Endothelial cell (in vitro differentiated cells): ENCODE measurements at places on chromosomes 5 and 9.
A peak's percentile ranks its signal among the peaks of the same experiment; 100 is the strongest.

DNA sequence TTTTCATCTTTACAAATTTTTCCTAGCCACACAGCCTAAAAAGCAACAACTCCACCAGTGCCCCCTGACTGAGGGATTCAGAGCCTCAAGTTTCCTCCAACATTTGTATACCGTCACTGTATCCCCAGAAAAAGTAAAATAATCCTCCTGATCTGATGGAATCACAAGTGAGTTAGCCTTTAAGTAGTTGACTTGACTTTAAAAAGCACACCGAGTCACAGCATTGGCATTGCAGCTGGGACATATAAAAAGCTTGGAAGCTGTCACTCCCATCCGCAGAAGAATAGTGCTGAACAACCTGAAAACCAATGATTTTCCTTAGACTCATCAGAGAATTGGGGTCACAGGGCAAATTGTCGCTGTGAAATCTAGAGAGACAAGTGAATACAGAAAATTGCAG is 41.6 kb upstream of the FBN2 start:
- H3K27ac ChIP-seq, result no peak overlapping the region
- no peaks in the 10 kb centered on the region for H3K36me3 ChIP-seq
- no peak overlapping the region for H3K4me3 ChIP-seq
- no peaks in the 10 kb centered on the region for H3K27me3 ChIP-seq

DNA sequence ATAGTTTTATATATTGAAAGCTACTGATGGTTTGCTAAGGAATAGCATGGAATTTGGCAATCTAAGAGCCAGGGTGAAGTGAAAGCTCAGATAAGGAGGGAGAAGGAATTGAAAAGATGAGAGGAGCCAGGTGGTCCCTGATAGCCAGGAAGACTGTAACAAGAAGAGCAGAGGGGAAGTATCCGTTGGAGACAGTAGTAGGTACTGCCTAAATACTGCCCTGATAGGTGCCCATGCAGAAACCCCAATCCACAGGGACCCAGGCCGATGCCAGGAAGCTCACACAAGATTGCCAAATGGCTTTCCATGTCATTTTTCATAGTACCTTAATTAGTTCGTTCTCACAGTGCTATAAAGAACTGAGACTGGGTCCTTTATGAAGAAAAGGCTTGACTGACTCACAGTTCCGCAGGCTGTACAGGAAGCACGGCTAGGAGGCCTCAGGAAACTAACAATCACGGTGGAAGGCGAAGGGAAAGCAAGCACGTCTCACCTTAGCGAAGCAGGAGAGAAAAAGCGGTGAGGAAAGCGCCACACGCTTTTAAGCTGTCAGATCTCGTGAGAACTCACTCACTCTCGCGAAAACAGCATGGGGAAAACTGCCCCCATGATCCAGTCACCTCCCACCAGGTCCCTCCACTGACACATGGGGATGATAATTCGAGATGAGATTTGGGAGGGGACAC is 13.0 kb downstream of the ACTL7B start:
- no peak overlapping the region for H3K4me3 ChIP-seq
- peak; percentile 17 for DNase-seq
- H3K36me3 ChIP-seq, result no peaks in the 10 kb centered on the region

DNA sequence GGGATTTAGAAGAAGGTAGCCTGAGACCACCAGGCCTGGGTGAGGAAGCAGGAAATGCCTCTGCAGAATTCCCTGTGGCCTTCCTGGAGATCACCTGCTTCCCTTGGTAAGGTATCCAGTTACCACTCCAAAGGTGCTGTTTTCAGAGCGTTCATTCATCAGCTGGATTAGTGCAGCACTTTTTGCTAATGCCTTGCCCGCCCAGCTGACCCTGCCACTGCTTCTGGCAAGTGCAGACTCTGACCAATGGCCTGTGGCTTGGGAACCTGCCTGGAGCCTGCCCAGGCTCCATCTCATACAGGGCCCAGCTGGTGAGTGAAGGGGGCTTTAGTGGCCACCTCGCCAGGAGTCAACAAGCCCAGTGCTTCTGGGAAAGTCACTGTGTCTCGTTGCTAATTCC is 48.6 kb downstream of the FOXI1 start:
- H3K36me3 ChIP-seq, result no peaks in the 10 kb centered on the region
- H3K4me3 ChIP-seq, result no peak overlapping the region
- no peaks in the 10 kb centered on the region for H3K27me3 ChIP-seq
- H3K27ac ChIP-seq, result no peak overlapping the region
- no peak for DNase-seq

- H3K36me3 ChIP-seq, result peaks cover 48% of the 10 kb centered on the region
- peaks cover 2% of the 10 kb centered on the region for H3K27me3 ChIP-seq
- no peak overlapping the region for H3K27ac ChIP-seq
- DNase-seq, result no peak
- no peak overlapping the region for H3K4me3 ChIP-seq
These were observed 53.0 kb downstream of the TEK start for GRCh38 chr9:27162045-27162444.

- no peak overlapping the region for H3K27ac ChIP-seq
- peak; percentile 39 for DNase-seq
- H3K36me3 ChIP-seq, result no peaks in the 10 kb centered on the region
- peaks cover 2% of the 10 kb centered on the region for H3K4me1 ChIP-seq
- H3K4me3 ChIP-seq, result no peak overlapping the region
These were observed 122.9 kb downstream of the CAVIN4 start for GRCh38 chr9:100700689-100701318.

DNA sequence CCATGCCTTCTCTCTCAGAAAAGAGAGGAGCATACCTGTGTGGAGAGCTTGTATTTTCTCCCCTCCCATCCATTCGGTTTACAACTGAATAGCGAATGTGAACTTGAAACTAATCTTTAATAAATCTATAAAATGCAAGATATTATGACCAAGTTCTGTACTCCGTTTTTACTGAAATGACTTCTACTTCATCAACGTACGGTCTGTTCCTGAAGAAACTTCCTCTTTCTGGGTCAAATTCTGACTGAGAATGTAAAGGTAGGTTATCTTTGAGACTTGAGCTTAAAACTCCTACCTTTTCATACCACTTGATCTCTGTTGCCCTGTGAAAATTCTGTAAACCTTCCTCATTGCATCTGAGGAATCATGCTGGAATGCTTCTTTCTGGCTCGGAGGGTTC is 4.2 kb upstream of the CTNNAL1 start:
- H3K36me3 ChIP-seq, result peaks cover 1% of the 10 kb centered on the region
- H3K27ac ChIP-seq, result no peak overlapping the region
- H3K4me3 ChIP-seq, result no peak overlapping the region
- DNase-seq, result no peak

GRCh38 chr9:121489344-121489743 is 10.3 kb downstream of the GGTA1 start:
- H3K4me3 ChIP-seq, result no peak overlapping the region
- peaks cover 62% of the 10 kb centered on the region for H3K4me1 ChIP-seq
- H3K27ac ChIP-seq, result no peak overlapping the region
- H3K36me3 ChIP-seq, result peaks cover 4% of the 10 kb centered on the region

GRCh38 chr5:43171451-43171850 is 20.6 kb upstream of the NIM1K start:
- H3K36me3 ChIP-seq, result peaks cover 19% of the 10 kb centered on the region
- H3K4me3 ChIP-seq, result no peak overlapping the region
- no peak overlapping the region for H3K27ac ChIP-seq
- no peaks in the 10 kb centered on the region for H3K27me3 ChIP-seq

- H3K27ac ChIP-seq, result no peak overlapping the region
- no peaks in the 10 kb centered on the region for H3K4me1 ChIP-seq
- H3K27me3 ChIP-seq, result no peaks in the 10 kb centered on the region
- DNase-seq, result no peak
These were observed 17.5 kb downstream of the SUB1 start for GRCh38 chr5:32602906-32603305.

- no peak overlapping the region for H3K27ac ChIP-seq
- H3K4me1 ChIP-seq, result peaks cover 6% of the 10 kb centered on the region
- H3K36me3 ChIP-seq, result no peaks in the 10 kb centered on the region
These were observed 59.3 kb downstream of the SNX30 start for GRCh38 chr9:112809906-112810305.

DNA sequence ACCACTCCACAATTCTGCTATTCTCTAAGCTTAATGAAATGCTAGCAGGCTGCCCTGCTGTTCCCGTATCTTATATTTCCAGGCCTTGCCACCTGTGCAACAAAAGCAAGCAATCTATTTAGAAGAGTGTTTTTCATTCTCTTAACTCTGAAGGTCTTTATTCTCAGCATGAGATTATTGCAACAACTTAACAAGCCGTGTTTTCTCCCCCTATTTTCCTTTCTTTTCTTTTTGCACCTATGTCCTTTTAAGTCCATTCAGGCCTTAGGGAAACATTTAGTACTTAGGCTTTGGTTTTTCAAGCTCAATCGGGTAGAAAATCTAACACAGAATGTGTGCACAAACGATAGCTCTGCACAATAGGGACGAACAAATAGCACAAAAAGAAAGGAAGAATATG is 89.6 kb upstream of the DMRTA1 start:
- H3K4me3 ChIP-seq, result no peak overlapping the region
- no peak for DNase-seq
- no peaks in the 10 kb centered on the region for H3K27me3 ChIP-seq
- H3K36me3 ChIP-seq, result peaks cover 4% of the 10 kb centered on the region
- H3K27ac ChIP-seq, result no peak overlapping the region

- H3K27me3 ChIP-seq, result no peaks in the 10 kb centered on the region
- no peak for DNase-seq
- no peak overlapping the region for H3K27ac ChIP-seq
- no peak overlapping the region for H3K4me3 ChIP-seq
- no peaks in the 10 kb centered on the region for H3K36me3 ChIP-seq
- H3K4me1 ChIP-seq, result no peaks in the 10 kb centered on the region
These were observed 135.6 kb downstream of the NTRK2 start for GRCh38 chr9:84804951-84805694.

DNA sequence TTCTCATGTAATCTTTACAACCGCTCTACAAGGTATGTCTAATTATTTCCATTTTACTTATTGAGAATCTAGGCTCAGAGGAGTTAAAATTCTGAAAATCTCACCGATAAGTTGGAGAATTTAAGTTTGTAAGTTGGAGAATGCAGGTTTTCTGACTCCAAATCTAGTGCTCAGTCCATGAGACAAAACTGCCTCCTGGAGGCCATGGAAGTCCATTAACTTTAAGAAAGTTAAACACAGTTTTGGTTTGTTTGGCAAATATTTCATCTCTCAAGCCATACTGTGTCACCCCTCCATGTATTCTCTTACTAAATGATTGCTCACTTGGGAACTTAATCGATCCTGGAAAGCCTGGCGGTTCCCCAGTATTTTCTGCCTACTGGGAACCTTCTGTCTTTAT is 52.6 kb downstream of the INIP start:
- no peak for DNase-seq
- no peaks in the 10 kb centered on the region for H3K4me1 ChIP-seq
- H3K27me3 ChIP-seq, result peaks cover 1% of the 10 kb centered on the region
- no peak overlapping the region for H3K4me3 ChIP-seq

DNA sequence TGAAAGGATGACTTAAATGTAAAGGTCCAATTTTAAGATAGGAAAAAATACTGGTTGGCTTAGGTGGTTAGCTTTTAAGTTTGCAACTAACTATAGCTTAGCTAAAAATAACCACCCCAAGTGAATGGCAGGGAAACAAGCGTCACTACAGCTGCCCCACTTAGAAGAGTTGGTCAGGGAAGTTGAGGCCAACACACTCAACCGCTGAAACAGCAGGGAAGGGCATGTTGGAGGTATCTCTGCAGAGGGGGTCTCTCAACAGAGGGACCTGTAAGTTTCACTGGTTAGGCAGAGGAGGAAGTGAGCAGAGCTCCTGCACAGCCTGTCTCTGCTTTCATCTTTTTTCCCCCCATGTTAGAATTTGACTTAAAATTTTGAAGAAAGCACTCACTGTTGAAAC is 75.3 kb downstream of the LHFPL2 start:
- peaks cover 3% of the 10 kb centered on the region for H3K36me3 ChIP-seq
- no peak overlapping the region for H3K4me3 ChIP-seq
- H3K27ac ChIP-seq, result no peak overlapping the region
- no peaks in the 10 kb centered on the region for H3K27me3 ChIP-seq
- no peak for DNase-seq

- H3K4me1 ChIP-seq, result no peaks in the 10 kb centered on the region
- H3K36me3 ChIP-seq, result no peaks in the 10 kb centered on the region
- H3K27me3 ChIP-seq, result no peaks in the 10 kb centered on the region
- DNase-seq, result no peak
- no peak overlapping the region for H3K4me3 ChIP-seq
These were observed 10.8 kb downstream of the DMRTA1 start for GRCh38 chr9:22457448-22457847.

- no peak overlapping the region for H3K4me3 ChIP-seq
- H3K27ac ChIP-seq, result no peak overlapping the region
- no peak for DNase-seq
- peaks cover 1% of the 10 kb centered on the region for H3K27me3 ChIP-seq
- no peaks in the 10 kb centered on the region for H3K36me3 ChIP-seq
- H3K4me1 ChIP-seq, result peaks cover 2% of the 10 kb centered on the region
These were observed 5.9 kb upstream of the DENND4C start for GRCh38 chr9:19224563-19224962.

DNA sequence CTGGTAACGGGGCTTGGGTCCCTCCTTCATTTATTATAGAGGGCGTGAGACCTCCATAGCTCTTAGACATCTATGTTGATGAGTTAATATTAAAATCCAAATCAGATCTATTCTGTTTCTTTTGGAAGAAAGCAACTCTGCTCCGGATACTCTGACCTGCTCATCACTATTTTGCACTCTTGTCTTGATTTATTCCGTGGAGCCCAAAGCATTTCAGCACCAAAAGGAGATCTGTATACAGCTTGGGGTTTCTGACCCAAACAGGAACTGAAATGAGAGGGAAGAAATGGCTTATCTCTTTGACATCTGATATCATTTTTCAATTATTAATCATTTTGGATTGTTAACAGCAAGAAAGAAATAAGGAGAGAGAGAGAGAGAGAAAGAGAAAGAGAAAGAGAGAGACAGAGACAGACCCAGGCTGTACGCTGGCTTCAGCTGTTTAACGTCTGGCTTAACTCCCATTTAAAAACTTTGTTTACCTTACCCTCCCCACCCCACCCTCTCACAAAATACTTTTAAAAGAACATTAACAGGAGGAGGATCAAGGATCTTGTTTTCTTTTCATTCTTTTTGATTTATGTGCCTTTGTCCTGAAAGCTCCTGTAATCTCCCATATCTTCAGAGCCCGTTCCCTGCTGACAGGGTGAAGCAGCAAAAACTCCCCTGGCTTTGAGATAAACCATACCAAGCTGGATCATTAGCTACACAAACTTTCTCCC is 231.4 kb upstream of the TUT7 start:
- DNase-seq, result no peak
- no peaks in the 10 kb centered on the region for H3K27me3 ChIP-seq
- no peaks in the 10 kb centered on the region for H3K36me3 ChIP-seq
- no peak overlapping the region for H3K27ac ChIP-seq
- no peak overlapping the region for H3K4me3 ChIP-seq
- H3K4me1 ChIP-seq, result no peaks in the 10 kb centered on the region
